ENCODE measurements at places on chromosomes 12 and 14. TPM values are rescaled to one million over a fixed set of nuclear protein-coding genes. Genes with fewer than 3 reads are reported as not detected.

The GDF3 gene
- not detected for total RNA-seq

The SALL2 gene
- total RNA-seq = 1.7 TPM

The CLEC4C gene
- not detected for total RNA-seq

The ANG gene
- total RNA-seq = 5.1 TPM

The PARPBP gene
- 4.9 TPM for total RNA-seq

The MYH6 gene
- total RNA-seq = not detected

The PTCSC3 gene
- total RNA-seq = not detected

The NTF3 gene
- total RNA-seq = 0.09 TPM

The KLRC1 gene
- not detected for total RNA-seq

The CLEC4D gene
- not detected for total RNA-seq

The LPAR5 gene
- total RNA-seq = not detected

The WSCD2 gene
- not detected for total RNA-seq

The FKBP11 gene
- 38.7 TPM for total RNA-seq

The RFLNA gene
- total RNA-seq = 0.28 TPM

Measured in smooth muscle cell of bladder (primary cell).